CD8-positive, alpha-beta memory T cell (primary cell): ENCODE measurements at places on chromosomes 6 and 20.

DNA sequence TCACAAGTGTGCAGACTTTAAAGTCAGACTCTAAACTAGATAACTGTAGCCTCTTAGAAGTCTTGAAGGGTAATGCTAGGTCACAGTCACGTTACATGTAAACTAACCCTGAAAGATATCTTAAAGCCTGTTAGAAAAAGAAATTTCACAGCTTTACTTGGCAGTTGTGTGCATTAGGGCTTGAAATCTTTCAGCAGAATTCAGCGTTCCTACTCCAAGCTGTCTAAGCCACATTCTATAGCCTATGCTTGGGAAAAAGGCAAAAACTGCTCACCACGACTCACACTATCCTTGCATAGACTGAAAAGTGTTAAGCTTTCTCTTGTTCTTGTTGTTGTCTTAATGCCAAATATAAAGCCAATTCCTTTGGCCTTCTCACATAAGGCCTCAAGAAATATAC lies 338.0 kb upstream of the SASH1 start:
- no peak overlapping the region for H3K27ac ChIP-seq
- no peak overlapping the region for H3K4me3 ChIP-seq
- no peak for DNase-seq
- no peaks in the 10 kb centered on the region for H3K36me3 ChIP-seq

DNA sequence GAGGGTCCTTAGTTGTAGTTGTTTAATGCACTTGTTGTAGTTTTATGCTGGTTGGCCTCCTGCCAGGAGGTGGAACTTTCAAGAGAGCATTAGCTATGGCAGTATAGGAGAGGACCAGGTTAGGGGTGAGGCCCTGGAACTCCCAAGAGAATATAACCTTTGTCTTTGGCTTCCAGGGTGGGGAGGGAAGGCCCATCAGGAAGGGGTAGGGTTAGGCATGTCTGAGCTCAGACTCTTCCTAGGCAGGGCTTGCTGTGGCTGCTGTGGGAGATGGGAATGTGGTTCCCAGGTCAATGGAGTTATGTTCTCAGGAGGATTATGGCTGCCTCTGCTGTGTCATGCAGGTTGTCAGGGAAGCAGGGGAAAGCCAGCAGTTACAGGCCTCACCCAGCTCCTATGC lies 20.0 kb upstream of the GABRR1 start:
- no peak overlapping the region for H3K27ac ChIP-seq
- peaks cover 14% of the 10 kb centered on the region for H3K4me1 ChIP-seq
- no peaks in the 10 kb centered on the region for H3K36me3 ChIP-seq
- H3K4me3 ChIP-seq: no peak overlapping the region
- H3K27me3 ChIP-seq: no peaks in the 10 kb centered on the region
- DNase-seq: no peak

- H3K27ac ChIP-seq: no peak overlapping the region
- no peaks in the 10 kb centered on the region for H3K36me3 ChIP-seq
- no peaks in the 10 kb centered on the region for H3K27me3 ChIP-seq
- DNase-seq: no peak
- H3K4me1 ChIP-seq: peaks cover 10% of the 10 kb centered on the region
These were observed 118.3 kb downstream of the SLX4IP start for GRCh38 chr20:10553326-10553984.

GRCh38 chr20:37841971-37842370 lies 61.0 kb upstream of the VSTM2L start:
- H3K4me3 ChIP-seq: no peak overlapping the region
- H3K36me3 ChIP-seq: no peaks in the 10 kb centered on the region
- no peak overlapping the region for H3K27ac ChIP-seq
- no peaks in the 10 kb centered on the region for H3K4me1 ChIP-seq
